ENCODE measurements at places on chromosomes 6 and 20.

GRCh38 chr6:140355476-140355875, 981.0 kb upstream of the CITED2 start:
- no peak for DNase-seq

GRCh38 chr6:79656134-79656533, 25.0 kb downstream of the SH3BGRL2 start:
- no peak for DNase-seq

- DNase-seq, result no peak
These were observed 113.9 kb downstream of the GMPR start for GRCh38 chr6:16352258-16352635.

- no peak for DNase-seq
These were observed 39.6 kb downstream of the VEGFA start for GRCh38 chr6:43809417-43810305.

GRCh38 chr20:56483970-56484369, 15.5 kb downstream of the RTF2 start:
- no peak for DNase-seq

GRCh38 chr20:62970307-62971210, 18.1 kb downstream of the SLC17A9 start:
- DNase-seq, result no peak

GRCh38 chr6:113318575-113318917, 538.6 kb upstream of the MARCKS start:
- no peak for DNase-seq

GRCh38 chr6:163207431-163208383, 206.8 kb upstream of the QKI start:
- no peak for DNase-seq

Data from activated CD4-positive, alpha-beta T cell treated with anti-CD3 and anti-CD28 coated beads for 36 hours (primary cell).